Stomach (tissue), 19 donors: ENCODE measurements at places on chromosomes 13 and 19. TPM values are rescaled to one million over a fixed set of nuclear protein-coding genes. Genes with fewer than 3 reads are reported as not detected.

GRCh38 chr19:38514812-38515633, 81.5 kb downstream of the RYR1 start:
- peak; percentile 89 for DNase-seq

DNA sequence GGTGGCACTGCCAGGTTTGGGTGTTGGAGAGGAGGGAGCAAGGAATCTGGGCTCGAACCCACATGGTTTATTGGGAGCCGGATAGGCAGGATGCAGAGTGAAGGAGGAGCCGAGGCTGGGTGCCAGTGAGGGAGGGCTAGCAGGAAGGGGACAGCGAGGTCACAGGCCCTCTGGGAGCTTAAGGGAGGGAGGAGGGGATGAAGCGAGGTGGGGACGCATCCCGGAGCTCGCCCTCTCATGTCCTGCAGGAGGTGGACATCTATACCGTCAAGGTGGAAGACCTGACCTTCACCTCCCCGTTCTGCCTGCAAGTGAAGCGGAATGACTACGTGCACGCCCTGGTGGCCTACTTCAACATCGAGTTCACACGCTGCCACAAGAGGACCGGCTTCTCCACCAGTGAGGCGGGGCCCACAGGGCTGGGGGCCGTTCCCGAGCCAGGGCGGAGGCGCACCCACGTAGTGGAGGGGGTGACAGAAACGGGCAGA, 3.5 kb upstream of the ADM5 start:
- DNase-seq = no peak

Gene TNFSF13B
- total RNA-seq = 7.5 TPM

- no peak for DNase-seq
Measured at GRCh38 chr13:46948338-46948737, 51.5 kb upstream of the HTR2A start.

GRCh38 chr13:25295701-25296100, 5.7 kb upstream of the NUP58 start:
- no peak for DNase-seq

Gene MAST1
- total RNA-seq = 1.3 TPM

Gene PRR19
- total RNA-seq = not detected

Gene RNF17
- not detected for total RNA-seq
